ENCODE measurements at places on chromosomes 16 and 17.

DNA sequence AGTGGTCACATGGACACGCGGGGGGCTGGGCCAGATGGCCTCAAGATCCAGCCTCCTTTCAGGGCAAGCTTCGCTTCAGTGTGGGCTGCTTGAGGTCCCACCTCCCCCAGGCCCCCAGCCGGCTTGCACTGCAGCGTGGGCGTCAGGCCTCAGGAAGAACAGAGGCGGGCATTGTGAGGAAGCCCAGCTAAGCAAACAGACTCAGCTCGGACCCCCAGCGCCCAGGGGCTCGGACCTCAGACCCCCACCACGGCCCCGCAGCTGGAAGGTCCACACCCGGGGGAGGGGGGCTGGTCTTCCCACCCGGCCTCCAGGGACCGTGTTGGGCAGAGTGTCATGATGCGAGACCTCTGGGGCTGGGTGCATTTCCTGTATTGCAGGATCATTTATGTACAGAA is 24.7 kb upstream of the ZNF469 start:
- DNase-seq, result peak; percentile 15

- DNase-seq, result no peak
Measured at GRCh38 chr16:83059237-83059636, 432.5 kb downstream of the CDH13 start.

DNA sequence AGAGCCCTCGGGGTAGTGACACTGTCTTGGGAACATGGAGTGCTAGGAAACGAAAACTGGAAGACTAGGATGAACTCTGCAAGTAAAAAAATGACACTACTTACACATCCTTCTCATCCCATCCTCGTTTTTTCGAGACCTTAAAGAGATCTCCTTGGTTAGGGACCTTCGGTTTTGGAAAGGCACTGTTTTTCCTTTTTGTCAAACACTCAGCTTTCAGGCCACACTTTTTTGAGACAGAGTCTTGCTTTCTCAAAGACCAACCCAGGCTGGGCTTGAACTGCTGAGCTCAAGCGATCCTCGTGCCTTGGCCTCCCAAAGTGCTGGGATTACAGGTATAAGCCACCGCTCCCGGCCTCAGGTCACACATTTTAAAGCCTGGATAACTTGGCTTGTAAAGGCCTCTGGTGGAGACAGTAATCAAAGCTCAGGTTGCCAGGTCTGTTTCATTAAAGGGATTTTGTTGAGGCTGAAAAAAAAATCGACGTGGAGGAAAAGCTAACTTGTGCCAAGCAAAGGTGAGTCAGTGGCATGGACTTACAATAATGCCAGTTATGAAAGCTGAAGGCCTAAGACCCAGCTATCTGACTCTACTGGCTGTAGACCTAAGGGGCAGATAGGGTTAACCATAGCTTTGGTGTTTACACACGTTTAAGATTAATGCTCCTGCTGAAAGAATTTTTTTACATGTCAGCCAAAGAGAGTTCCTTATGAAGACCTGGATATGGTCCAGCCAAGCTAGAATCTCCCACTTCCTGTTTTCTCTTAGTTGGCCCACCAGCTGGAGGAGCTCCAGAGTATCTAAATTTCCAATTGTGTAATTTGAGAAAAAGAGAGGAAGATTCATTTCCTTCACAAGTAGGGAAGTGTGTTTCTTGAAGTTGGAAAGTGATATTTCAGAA is 823 bp downstream of the NBR1 start:
- DNase-seq, result peak; percentile 63

DNA sequence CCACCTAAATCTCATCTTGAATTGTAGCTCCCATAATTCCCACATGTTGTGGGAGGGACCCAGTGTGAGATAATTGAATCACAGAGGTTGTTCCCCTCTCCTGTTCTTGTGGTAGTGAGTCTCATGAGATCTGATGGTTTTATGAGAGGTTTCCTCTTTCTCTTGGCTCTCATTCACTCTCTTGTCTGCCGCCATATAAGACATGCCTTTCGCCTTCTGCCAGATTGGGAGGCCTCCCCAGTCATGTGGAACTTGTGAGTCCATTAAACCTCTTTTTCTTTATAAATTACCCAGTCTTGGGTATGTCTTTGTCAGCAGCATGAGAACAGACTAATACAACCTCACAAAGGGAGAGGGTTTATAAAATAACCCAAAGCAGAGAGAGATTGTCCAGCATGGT is 367.4 kb downstream of the SNX29 start:
- no peak for DNase-seq

DNA sequence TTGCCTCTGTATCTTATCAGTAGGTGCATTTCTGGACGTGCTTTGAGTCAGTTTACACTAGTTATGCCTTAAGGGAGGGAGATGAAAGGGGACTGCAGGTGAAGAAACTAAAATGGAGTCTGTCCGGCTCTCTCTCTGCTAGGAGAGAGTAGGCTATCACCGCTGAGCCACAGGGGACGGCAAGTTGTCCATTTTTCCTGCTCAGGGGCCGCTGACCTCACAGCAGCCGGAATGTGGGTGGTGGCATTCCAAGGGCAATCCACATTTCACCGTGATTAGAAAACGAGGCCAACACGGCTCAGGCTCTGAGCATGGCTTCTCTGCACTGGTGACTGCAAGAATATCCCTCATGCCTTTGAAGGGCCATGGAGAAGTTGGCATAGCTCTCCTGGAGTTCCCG is 19.0 kb upstream of the KLHDC4 start:
- DNase-seq, result no peak

DNA sequence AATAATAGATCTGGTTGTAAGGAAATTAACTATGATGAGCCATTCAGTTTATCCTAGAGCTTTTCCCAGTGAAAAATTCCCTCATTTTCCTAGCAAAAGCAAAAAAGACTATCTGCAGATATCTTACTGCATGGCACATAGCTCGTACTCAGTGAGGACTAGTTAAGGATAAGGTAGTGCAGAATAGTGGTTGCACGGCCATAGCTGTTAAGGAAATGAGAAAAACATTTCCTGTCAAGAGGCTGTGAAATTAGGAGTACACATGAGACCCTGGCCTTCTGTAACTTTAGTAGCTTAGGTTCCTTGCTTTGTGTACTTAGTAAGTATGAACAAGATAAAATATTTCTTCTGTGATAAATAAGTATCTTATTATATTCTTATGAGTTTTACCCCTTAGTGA is 10.3 kb downstream of the KAT7 start:
- DNase-seq, result no peak
